Suppressor macrophage (primary cell): ENCODE measurements at places on chromosomes 6 and 20.

DNA sequence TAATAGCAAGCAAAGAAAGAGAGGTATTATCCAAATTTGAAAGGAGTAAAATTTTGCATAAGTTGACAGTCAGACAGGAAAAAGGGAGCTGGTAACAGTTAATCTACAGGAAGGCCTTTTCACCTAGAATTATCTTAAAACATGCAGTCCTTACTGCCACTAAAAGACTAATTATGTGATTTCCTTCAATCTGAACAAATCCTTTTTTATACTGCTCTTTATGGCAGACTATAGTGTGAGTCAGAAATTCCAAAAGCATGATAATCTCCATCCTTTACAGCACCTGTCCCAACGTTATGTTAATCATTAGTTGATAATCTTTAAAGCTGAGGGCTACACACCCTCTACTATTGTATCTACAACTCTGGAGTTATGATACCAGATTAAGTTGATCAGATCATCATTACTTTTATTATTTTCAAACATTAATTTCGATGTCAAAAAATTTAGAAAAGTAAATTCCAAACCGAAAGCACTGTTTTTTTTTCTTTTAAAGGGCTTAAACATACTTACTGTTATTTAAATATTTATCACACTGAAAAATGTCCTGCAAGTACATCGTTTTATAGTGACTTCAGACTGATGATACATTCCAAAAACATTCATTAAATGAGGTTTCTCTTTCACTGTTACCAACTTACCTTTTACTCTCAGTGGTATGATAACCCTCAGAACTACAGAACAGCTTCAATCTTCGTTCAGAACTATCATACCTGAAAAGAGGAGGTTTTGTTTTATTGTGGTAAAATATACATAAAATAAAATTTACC is 33.2 kb upstream of the AKAP7 start:
- no peak for DNase-seq

DNA sequence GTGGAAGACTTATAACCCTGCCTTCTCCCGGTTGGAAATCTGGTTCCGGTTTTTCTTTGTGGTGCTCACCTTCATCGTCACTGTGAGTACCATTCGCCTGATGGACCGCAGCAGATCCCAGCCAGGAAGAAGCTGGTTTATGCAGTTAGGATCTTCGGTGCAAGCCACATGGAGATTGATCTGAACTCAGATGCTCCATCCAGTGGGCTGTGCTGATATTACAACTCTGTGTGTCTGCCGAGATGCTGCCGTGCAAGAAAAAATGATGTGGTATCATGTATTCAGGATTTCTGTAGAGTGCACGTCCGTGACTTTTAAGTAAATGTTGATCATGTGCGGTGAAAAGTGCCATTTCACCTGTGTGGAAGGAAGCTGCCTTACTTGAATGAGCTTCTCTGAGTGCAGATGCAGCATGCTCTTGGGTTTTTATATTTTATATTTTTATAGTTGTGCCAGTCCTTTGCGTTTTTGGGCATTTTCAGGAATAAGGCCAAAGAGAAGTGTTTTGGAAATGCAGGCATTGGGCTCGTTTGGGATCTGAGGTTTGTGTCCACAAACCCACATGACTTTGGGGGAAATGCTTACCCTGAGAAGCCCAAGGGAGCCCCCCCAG is 39.2 kb downstream of the DYNLT1 start:
- DNase-seq, result peak; percentile 73

DNA sequence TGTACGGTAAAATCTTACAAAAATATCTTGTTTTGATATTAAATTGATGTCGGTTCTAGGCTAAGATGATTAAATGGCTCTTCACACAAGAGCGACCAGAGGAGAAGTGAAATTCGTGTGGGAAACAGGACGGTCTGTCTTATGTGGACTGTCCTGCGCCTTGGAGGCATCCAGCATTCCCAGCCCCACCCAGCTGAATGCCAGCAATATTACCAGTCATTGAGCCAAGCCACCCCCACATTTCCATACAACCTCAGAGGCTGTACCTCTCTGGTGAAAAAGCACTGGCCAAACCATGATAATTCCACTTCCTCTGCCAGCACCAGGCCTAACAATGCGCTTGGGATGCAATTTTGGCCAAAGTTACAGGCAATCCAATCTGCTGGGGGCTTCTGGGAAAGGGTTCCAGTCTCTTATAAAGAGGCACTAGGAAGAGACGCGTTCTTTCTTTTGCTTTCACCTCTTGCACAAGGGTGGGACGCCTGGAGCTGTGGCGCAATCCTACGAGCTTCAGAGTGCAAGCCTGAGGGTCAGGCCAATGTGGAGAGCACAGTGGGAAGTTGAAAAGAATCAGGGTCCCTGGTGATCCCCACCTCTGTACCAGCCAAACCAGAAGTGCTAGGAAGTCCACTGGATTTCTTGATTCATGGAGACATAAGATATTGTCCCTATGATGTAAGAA is 213.1 kb downstream of the PREX1 start:
- no peak for DNase-seq

DNA sequence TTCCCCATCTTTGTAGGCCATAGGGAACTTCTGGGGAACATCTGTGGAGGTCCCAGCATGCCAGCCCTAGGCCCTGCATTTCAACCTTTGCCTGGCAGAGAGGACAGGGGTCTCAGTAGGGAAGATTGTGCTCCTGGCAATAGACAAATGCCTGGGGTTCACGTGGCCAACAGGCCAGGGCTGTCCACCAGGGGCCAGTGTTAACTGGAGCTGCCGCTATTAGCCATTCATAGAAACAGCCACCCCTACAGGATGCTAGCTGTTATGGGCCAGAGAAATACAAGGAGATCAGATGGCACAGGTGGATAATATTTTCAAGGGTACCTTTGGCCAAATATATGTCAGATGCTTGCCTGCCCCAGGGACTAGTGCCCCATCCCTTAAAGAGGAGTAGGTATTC is 932.9 kb downstream of the QKI start:
- no peak for DNase-seq

DNA sequence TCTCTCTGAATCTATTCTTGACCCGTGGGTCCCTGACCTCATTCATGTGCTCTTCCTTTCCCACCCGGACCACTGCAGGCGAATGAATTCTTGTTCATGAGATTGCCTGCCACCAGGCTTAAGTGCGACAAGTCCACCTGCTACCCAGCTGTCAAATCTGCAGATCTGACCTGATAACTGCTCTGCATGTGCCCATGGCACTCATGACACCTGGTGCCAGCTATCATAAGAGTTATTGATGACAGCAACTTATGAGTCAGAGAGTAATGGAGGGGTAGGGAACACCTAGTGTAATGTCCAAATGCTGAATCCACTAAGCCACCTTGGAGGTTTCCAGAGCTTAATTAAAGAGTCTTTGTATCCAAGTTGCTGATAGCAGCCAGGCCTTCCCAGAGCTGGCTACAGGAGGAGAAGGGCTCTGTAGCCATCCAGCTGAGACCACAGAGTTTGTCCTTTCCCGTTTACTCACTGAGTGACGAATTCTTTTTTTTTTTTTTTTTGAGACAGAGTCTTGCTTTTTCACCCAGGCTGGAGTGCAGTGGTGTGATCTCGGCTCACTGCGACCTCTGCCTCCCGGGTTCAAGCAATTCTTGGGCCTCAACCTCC is 17.4 kb downstream of the SHLD1 start:
- DNase-seq, result no peak

GRCh38 chr20:63381781-63382431 is 20.8 kb upstream of the CHRNA4 start:
- peak; percentile 16 for DNase-seq

DNA sequence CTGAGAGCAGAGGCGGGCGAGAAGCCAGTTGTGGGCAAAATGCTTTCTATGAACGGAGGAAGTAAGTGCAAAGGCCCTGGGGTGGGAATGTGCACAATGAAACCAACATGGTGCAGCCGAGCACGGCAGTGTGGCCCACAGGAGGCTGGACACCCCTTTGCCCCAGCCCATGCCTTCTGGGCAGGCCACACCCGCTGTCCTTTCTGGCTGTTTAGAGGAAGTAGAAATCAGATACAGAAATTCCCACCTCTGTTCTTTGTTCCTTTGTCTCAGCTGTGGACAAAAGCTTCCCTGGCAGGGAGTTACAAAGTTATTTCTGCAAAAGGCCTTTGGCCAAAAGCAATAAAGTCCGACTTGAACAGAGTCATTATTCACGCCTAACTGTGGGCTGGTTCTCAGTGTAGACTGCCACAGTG is 11.9 kb downstream of the SULF2 start:
- peak; percentile 70 for DNase-seq

- no peak for DNase-seq
Measured at GRCh38 chr6:12333128-12333527, 43.0 kb downstream of the EDN1 start.

GRCh38 chr6:6085928-6086668 is 79.4 kb upstream of the NRN1 start:
- DNase-seq, result peak; percentile 34

GRCh38 chr6:132731086-132731485 is 17.2 kb upstream of the VNN1 start:
- DNase-seq, result no peak

- DNase-seq, result no peak
Measured at GRCh38 chr6:22017272-22017671, 279.6 kb downstream of the PRL start.

DNA sequence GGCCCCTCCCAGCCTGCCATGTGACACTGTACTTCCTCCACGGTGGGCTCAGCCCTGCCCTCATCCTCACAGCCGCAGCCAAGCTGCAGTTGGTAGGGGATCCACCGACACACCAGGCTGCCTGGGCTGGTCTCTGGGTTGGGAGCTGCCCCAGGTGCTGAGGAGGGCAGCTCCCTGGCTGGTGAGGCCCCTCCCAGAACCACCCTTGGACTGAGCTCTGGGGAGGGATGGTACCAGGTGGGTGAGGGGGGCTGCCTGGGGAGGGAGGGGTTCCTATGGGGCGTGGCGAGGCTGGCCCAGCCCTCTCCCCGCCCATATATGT is 185 bp upstream of the TNFRSF6B start:
- peak; percentile 32 for DNase-seq

DNA sequence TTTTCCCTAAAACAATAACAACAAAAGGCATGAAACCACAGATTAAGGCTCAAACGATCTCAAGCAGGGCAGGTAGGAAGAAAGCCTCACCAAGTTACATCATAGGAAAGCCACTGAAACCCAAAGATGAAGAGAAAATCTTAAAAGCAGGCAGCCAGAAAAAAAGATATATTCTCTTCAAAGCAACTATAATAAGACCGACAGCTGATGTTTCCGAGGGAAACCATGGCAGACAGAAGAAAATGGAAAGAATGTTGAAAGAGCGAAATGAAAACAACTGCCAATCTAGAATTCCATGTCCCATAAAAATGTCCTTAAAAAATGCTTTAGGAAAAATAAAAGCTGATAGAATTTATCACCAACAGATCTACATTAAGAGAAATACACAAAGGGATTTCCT is 161.5 kb upstream of the THBS2 start:
- no peak for DNase-seq

- DNase-seq, result no peak
Measured at GRCh38 chr20:37571033-37571432, 43.4 kb upstream of the BLCAP start.

- no peak for DNase-seq
Measured at GRCh38 chr6:102660303-102660702, 1266.8 kb downstream of the GRIK2 start.

GRCh38 chr6:84358581-84358980 is 131.1 kb upstream of the CEP162 start:
- DNase-seq, result no peak

DNA sequence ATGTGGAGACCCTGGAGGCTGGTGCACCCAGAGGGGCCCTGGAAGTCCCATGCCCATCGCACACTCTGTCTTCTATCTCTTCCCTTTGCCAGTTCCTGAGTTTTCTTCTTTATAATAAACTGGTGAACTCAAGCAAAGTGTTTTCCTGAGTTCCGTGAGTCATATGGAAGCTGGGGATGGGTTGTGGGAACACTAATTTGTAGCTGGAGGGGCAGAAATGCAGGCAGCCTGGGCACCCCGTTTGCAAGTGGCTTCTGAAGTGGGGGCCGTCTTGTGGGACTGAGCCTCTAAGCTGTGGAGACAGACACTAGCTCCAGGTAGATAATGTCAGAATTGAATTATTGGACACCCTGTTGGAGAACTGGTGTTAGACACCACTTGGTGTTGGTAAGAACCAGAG is 3.2 kb upstream of the PPP1R3G start:
- DNase-seq, result no peak

GRCh38 chr6:903761-904160 is 210.8 kb upstream of the EXOC2 start:
- DNase-seq, result no peak

- DNase-seq, result no peak
Measured at GRCh38 chr6:137373296-137373695, 120.9 kb downstream of the OLIG3 start.

DNA sequence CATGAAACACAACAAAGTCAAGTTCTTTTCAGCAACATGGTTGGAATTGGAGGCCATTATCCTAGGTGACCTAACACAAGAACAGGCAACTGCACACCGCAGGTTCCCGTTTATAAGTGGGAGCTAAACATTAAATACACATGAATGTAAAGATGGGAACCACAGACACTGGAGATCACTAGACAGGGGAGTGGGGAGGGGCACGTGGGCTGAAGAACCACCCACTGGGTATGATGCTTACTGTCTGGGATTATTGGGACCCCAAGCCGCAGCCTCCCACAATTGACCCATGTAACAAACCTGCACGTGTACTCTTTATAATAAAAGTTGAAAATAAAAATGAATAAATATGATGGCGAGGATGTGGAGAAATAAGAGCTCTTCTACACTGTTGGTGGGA is 8.6 kb upstream of the RAET1G start:
- DNase-seq, result no peak

DNA sequence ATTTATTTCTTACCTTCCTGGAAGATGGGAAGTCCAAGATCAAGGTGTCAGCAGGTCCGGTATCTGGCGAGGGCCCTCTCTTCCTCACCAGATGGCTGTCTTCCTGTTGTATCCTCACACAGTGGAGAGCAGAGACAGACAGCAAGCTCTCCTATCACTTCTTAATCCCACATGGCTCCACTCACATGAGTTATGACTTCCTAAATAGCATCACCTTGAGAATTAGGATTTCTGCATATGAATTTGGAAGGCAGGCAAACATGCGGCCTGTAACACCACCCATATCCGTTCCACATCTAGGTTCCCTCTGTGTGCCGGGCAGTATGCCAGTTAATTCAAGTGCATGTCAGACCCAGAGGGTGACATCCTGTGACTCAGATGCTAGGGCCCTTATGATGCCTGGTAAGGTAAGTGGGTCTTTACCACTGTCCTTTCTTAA is 2.1 kb downstream of the RAET1E start:
- DNase-seq, result peak; percentile 34

GRCh38 chr6:169024047-169024660 is 229.5 kb downstream of the THBS2 start:
- DNase-seq, result no peak

GRCh38 chr6:106910999-106911949 is 63.3 kb downstream of the CD24 start:
- no peak for DNase-seq

DNA sequence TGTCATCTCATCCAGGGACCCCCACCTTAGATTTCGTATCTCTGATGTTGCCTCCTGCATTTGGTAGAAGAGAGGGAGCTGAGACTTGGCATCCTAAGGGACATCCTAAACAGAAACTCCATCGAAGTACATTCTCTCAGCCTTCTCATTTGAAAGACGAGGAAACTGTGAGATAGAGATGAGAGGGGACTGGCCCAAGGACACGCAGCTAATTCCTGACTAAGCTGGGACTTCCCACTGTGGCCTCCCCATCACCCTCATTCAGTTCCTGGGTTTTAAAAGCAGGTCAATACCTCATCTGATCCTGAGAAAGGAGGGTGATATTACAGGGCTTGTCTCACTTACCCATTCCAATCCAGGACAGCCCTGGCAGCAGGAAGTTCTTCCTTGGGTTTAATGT is 855 bp upstream of the WFDC5 start:
- no peak for DNase-seq

GRCh38 chr6:87029711-87030314 is 65.1 kb downstream of the CGA start:
- DNase-seq, result peak; percentile 23

GRCh38 chr20:46406986-46407670 is 713 bp upstream of the ELMO2 start:
- DNase-seq, result peak; percentile 91
